Tibial artery (tissue), 4 donors: ENCODE measurements at places on chromosomes 5 and 9.

GRCh38 chr9:76453785-76454184, 5.2 kb upstream of the GCNT1 start:
- DNase-seq, result no peak

- no peak for DNase-seq
These were observed 229.1 kb upstream of the TBCA start for GRCh38 chr5:78005021-78005785.

DNA sequence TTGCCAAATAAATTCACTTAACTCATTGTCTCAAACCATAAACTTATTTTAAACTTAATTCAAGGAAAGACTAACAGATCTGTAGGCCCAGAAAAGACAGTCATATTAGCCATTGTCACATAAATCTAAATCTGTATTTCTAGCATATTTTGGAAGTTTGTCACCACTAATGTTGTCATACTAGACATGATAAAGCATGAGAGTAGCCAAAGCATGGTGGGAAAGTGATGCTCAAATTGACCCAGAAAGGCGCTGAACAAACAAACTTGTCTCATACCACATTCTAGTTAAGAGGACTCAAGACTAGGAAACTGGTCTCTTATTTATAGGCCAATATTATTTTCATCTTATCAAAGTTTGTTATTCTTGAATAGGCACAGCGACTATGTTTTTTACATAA, 99.4 kb downstream of the VCAN start:
- no peak for DNase-seq

DNA sequence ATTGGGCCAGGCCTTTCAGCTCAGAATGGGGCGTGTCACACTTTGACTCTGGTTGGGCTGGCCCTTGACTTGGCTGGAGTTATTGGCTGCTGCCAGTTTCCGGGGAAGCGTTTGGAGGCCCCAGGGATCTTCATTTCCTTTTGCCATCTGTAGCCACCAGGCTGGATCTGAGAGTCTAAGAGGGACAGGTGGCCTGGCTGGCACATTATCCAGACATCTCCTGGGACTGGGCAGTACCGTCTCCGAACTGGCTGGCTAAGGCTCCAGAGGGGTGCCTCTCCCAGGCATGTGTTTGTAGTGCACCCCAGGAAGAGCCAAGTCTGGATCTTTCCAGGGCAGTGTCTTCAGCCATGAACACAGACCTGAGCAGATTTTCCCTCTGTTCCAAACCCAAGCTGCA, 9.7 kb upstream of the JADE2 start:
- no peak for DNase-seq

DNA sequence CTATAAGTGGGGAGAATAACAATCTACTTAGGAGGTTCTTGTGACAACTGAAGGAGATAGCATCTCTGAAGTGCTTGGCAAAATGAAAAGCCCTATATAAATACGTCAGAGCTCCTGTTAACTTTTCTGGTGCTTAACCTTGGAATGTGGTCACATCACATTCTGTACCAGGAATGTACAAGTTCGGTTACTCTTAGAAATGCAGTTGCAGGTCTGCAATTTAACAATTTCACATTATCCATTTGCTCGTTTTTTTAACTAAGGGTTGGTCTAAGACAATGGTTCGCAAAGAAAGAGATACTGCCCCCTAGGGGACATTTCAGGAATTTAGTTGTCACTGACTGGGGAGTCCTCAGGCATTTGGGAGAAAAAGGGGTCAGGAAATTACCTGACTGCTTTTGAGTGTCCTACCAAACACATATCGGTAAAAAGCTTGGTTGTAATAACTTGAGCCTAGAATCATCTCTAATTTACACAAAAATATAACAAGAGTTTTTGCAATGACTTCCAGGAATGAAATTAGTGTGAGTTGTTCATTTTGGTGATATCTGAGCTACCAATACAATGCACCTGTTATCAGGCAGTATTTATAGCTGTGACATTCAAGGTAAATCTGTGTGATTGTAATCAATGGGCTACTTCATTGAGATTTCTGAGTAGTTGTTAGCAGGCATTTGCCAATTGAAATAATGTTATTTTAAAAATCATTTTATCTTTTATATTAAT, 5.4 kb upstream of the HBEGF start:
- no peak for DNase-seq

- DNase-seq, result no peak
These were observed 11.2 kb downstream of the ENC1 start for GRCh38 chr5:74629326-74629725.

DNA sequence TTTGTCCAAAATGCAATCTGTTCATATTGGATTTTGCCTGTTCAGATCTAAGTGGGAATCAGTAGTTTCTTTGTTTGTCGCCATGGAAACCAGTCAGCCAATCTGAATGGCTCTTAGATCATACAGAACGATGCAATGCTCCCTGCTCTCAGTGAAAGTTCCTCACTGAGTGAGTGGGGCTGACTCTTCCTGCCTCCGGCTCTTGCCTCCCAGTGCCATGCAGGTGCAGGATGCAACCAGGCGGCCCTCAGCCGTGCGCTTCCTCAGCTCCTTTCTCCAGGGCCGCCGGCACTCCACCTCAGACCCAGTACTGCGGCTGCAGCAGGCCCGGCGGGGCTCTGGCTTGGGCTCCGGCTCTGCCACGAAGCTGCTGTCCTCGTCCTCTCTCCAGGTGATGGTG, at the start of gene PTPDC1:
TSS of gene PTPDC1 (plus strand) at position 151 of the 400 bp plus-strand sequence. CDS start at position 218, 67 bp downstream.
- DNase-seq, result no peak

GRCh38 chr9:34332076-34332964, 3.0 kb downstream of the NUDT2 start:
- no peak for DNase-seq

GRCh38 chr5:166834246-166834645, 1457.2 kb upstream of the WWC1 start:
- no peak for DNase-seq

- DNase-seq, result no peak
These were observed 1041.8 kb upstream of the ARRDC3 start for GRCh38 chr5:92424785-92425426.

DNA sequence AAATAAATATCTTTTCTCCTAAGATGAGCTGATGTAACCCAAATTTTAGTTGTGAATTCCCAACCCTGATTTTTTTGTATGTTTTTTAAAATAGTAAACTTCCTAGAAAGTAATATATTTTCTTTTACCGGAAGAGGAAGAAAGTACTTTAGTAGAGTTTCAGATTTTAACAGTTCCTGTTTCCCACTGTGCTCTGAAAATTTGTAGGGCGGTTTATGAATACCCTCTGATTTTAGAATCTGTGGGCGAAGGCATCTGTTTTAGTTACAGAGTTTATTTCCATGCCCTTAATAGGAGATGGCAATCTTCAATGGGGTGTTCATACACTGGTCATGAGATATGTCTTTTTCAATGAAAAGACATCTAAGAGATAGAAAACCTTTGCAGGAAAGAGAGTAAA, 3.7 kb upstream of the HOMER1 start:
- DNase-seq, result no peak

DNA sequence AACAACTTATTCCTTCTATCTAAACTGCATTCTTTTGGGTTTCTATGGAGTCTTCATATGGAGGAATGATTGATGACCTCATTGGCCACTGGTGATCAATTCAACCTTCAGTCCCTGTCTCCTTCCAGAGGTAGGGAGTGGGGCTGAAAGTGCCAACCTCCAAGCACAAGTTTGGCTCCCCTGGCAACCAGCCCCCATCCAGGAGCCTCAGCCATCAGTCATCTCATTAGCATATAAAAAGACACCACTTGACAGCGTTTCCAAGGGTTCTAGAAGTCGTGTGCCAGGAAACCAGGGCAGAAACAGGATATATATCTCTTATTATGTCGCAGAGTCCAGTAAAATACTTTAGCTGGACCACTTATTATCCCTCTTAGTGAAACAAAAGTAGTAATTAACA, 9.8 kb downstream of the SLC31A2 start:
- DNase-seq, result no peak

GRCh38 chr5:156850206-156850751, at the start of gene PPP1R2B:
PPP1R2B (plus strand) TSS chr5:156850295; CDS start chr5:156850563, 268 bp downstream.
- DNase-seq, result no peak

DNA sequence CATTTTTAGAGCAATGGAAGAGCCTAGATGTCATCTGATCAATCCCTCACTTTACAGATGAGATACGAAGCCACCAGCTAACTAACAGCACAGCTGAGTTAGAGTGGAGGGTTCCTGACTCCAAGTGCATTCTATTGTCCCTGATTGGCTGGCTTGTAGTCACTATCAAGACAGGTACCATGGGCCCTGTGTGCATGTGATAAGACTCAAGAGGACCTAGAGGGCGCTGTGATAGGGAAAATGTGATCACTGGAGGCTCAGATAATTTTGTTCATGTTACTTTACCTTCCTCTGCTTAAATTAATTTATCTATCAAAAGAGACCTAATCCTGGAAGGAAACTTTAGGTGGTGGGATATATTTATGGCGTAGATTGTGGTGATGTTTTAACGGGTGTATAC, 19.5 kb upstream of the SNAPC3 start:
- DNase-seq, result no peak

DNA sequence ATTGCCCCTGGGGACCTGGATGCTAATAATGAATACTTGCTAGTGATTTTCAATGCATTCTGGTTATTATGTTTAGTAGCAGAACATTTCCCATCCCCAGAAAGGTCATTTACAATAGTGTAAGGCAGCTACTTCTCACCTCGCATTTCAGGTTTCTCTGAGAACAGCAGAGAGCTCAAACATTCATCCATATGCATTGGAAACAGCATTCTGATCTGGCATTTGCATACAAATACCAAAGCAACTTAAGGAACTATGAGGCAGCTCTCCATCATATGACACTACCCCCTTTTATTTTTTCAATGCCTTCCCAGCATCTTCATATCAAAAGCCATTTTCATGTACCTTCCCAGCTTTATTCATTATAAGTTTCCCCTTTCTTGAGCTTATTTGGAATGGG, 6.4 kb downstream of the PPP2R2B start:
- no peak for DNase-seq

- no peak for DNase-seq
These were observed 114.4 kb downstream of the STK32A start for GRCh38 chr5:147349241-147349640.

- DNase-seq, result no peak
These were observed 79.2 kb downstream of the RGS3 start for GRCh38 chr9:113542741-113543140.

- DNase-seq, result no peak
These were observed 6.3 kb upstream of the ADAM19 start for GRCh38 chr5:157581901-157582300.

DNA sequence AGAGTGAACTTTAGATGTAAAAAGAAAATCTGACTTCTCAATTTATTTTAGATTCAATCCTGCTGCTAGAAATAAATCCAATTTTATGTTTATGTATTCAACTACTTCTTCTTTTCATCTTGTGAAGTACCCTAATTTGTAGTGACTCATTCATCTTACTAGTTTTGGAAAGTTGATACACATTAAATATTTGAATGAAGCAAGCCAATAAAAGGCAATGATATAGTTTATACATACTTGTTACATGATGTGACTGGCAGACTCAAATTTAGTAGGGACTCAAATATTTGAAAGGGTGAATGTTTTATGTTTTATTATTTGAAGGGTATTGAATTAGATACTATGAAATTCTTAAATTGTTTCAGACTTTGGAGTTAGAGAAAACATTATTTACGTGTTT, 34.7 kb downstream of the CSNK1G3 start:
- no peak for DNase-seq

GRCh38 chr5:173793648-173794548, 94.3 kb upstream of the CPEB4 start:
- DNase-seq, result peak; percentile 50

DNA sequence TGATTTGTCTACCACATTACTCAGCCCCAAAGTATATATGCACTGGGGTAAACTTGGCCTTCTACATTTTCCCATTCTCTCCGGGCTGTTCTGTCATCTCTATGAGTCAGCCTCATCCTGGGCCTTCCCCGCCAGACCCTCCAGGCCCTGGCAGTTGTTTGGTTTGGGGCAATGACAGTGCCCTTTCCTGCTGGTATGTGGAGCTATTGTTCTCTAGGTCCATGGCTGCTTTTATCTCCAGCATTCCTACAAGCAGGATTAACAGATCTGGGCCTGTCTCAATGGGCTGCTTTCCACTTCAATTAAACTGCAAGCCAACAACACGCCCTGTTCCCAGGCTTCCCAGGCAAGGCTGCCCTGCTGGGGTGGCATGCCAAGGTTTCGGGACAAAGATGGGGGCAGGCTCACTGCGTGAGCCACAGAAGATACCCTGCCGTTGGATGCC, 136.4 kb downstream of the SLIT3 start:
- DNase-seq, result peak; percentile 82

GRCh38 chr5:131196331-131196730, 25.6 kb downstream of the LYRM7 start:
- no peak for DNase-seq

GRCh38 chr9:624935-625500, 216.5 kb upstream of the DMRT1 start:
- no peak for DNase-seq

GRCh38 chr9:124834591-124834990, 18.7 kb upstream of the WDR38 start:
- DNase-seq, result no peak

DNA sequence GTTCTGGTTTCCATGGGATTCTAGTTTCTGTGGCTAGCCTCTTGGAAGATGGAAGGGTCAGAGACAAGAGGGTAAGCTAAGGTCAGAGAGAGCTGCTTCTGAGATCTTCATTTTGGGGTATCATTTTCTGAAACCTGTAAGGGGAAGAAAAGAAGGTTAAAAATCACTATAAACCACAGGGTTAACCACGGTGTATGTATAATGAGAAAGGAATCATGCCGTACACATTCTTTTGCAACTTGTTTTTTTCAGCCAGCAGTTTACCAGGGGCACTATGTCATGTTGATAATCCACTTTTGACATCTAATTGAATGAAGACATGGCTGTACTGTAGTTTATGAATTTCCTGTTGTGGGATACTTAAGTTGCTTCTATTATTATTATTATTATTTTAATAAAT, 164.4 kb downstream of the FOCAD start:
- DNase-seq, result no peak

DNA sequence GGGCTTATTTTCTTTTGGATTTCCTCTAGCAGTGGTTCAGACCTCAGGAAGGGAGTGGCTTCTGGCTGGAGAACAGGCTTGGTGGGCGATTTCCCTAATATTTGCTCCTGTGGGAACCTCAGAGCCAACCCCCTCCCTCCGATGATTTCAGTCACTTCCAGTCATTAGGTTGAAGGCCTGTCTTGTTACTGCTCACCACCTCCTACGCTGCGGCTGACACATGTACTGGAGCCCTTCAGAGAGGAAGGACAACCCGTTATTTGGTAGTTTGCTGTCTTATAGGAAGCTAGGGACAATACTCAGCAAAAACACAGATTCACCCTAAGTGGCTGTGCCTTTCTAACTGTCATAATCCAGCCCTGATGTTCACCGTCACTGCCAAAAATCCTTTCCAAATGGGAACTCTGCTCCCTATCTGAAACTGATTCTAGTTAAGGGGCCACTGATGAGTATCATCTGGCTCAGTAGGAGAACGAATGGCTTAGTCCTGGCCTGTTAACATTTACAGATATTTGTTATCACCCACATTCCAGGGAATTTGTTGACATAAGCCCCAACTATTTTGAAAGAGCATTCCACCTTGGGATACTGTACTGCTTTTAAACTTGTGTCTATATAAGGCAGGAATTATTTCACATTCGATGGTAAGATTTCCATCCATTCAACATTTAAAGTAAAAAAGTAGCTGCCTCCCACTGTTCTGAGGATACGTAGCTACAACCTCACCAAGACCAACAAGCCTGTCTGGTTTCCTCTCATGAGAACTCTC, 29.3 kb upstream of the ANKH start:
- DNase-seq, result peak; percentile 61
